ENCODE measurements at places on chromosomes 7 and 10. TPM values are rescaled to one million over a fixed set of nuclear protein-coding genes. Genes with fewer than 3 reads are reported as not detected.

Gene SEC31B
- total RNA-seq = 6.4 TPM

GRCh38 chr10:17981766-17982380 is 30.2 kb downstream of the SLC39A12 start:
- peaks cover 15% of the 10 kb centered on the region for H3K4me1 ChIP-seq
- H3K4me3 ChIP-seq = no peak overlapping the region
- no peaks in the 10 kb centered on the region for H3K36me3 ChIP-seq
- 0 out of 2 replicates have a peak overlapping the region, but pooled peaks have one; percentile 45 for H3K27ac ChIP-seq
- no peak for DNase-seq
- no peaks in the 10 kb centered on the region for H3K27me3 ChIP-seq

Gene CALHM3
- total RNA-seq = 0.18 TPM

Gene EPO
- 0.63 TPM for total RNA-seq

GRCh38 chr7:66297579-66297978 is 92.4 kb downstream of the TPST1 start:
- H3K4me3 ChIP-seq = no peak overlapping the region
- H3K4me1 ChIP-seq = peaks cover 14% of the 10 kb centered on the region
- H3K27me3 ChIP-seq = no peaks in the 10 kb centered on the region
- no peak for DNase-seq
- H3K36me3 ChIP-seq = peaks cover 17% of the 10 kb centered on the region

DNA sequence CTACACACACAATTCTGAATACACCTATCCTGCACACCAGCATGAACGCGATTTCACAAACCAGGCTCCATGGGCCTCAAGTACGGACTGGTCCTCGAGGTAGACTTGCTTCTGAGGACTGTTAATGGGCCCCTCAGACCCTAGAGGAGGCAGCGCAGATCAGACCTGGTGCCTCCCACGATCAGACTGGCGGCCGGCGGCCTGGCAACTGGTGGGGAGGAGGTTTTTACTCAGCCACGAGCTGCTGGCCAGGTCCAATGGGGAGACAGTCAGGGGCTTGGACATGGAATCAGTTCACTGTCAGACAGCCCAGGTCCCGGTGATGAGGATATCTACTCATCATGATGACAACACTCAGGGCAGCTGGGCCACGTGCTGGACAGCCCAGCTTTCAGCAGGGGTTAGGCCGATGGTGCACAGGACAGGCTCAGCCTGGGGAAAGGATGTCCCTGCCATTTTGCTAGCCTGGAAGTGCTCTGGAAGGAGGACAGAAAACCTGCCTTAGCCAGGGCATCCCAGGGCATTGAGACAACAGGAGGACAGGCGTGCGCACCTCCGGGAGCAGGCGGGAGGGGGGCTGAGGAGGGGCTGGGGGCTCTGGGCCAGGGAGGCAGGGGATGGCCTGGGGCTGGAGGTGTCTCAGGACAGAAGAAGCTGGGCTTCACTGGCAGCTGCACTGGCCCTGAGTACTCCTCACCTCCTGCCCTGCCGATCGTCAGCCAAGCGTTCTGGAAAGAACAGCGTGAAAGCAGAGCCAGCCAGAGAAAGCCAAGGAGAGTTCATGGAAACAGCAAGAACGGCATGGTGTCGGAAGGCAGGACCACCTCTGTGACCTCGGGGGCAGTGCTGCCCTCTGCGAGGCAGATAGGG is 48.0 kb upstream of the RASGEF1A start:
- H3K27ac ChIP-seq = no peak overlapping the region
- peaks cover 25% of the 10 kb centered on the region for H3K4me1 ChIP-seq
- DNase-seq = no peak
- no peak overlapping the region for H3K4me3 ChIP-seq

- no peak overlapping the region for H3K4me3 ChIP-seq
- H3K27me3 ChIP-seq = no peaks in the 10 kb centered on the region
- peaks cover 7% of the 10 kb centered on the region for H3K4me1 ChIP-seq
- DNase-seq = no peak
Observed at GRCh38 chr7:39130857-39131526, 153.3 kb downstream of the POU6F2 start.

GRCh38 chr7:103143868-103144267 is 5.0 kb downstream of the NAPEPLD start:
- DNase-seq = no peak
- H3K36me3 ChIP-seq = no peaks in the 10 kb centered on the region
- peaks cover 10% of the 10 kb centered on the region for H3K27me3 ChIP-seq
- no peak overlapping the region for H3K27ac ChIP-seq

DNA sequence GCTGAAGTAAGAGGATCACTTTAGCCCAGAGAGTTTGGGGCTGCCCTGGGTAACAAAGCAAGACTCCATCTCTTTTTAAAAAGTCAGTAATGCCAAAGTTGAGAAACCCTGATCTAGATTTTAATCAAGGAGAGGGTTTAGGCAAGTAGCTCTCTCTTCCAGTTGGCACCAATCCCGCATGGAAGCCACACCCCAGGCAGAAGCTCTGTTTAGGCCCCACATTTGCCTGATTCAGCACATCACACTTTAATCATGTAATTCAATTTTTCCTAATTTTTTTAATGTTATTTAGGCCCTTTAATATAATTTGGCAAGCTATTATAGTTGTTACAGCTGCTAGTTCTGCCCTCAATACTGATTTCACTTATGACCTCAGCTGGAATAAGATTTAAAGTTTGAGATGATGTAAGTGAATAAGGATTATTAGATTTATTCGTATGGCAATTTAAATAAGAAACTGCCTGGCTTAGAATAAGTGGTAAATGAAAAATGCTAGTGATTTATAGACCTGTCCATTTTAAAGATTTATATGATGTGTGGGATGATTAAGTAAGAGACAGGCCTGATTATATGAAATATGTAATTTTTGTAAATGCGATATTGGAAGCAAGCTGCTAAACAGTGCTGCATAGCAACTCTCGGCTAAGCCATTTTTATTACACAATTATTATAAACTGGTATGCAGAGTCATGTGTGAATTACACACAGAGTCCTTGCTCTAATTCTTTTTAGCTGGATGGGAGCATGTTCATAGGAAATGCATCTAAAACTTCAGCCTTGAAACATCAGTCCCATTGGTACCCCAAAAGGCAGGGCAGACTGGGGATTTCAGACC is 80.2 kb upstream of the NFE2L3 start:
- H3K4me3 ChIP-seq = no peak overlapping the region
- H3K4me1 ChIP-seq = peaks cover 12% of the 10 kb centered on the region
- no peaks in the 10 kb centered on the region for H3K27me3 ChIP-seq
- no peak overlapping the region for H3K27ac ChIP-seq

Gene LBX1
- not detected for total RNA-seq

Gene RASA4B
- total RNA-seq = 6.2 TPM

Gene CRYGN
- total RNA-seq = 1.6 TPM

GRCh38 chr7:93890464-93891068 is at the start of gene TFPI2:
Gene TFPI2 (minus strand): TSS chr7:93890753. CDS start chr7:93890678, 75 bp downstream.
- H3K36me3 ChIP-seq = no peaks in the 10 kb centered on the region
- 0 out of 2 replicates have a peak within 1 kb of the TSS, but pooled peaks have one; percentile 14 for H3K27ac ChIP-seq
- peak; percentile 58 for DNase-seq
- peaks cover 4% of the 10 kb centered on the region for H3K4me1 ChIP-seq
- H3K27me3 ChIP-seq = peaks cover 46% of the 10 kb centered on the region

Gene PDAP1
- total RNA-seq = 177 TPM

DNA sequence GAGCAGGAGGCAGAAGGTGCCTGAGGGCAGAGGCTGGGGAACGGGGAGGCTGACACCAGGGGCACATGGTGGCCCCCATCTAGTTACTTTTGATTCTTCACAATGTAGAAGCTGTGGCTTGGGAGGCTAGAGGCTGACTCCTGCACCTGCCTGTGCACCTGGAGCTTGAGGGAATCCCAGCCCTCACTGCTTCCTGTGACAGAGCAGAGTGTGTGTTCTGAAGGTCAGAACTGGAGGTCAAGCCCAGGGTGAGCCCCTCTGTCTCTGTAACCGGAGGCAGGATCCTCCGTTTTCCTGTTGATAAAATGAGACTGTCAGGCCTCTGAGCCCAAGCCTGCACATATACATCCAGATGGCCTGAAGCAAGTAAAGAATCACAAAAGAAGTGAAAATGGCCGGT is 124.8 kb downstream of the ACTR3B start:
- H3K36me3 ChIP-seq = peaks cover 10% of the 10 kb centered on the region
- no peaks in the 10 kb centered on the region for H3K27me3 ChIP-seq
- H3K4me3 ChIP-seq = no peak overlapping the region
- DNase-seq = no peak
- peaks cover 18% of the 10 kb centered on the region for H3K4me1 ChIP-seq

Gene PKD2L1
- not detected for total RNA-seq

DNA sequence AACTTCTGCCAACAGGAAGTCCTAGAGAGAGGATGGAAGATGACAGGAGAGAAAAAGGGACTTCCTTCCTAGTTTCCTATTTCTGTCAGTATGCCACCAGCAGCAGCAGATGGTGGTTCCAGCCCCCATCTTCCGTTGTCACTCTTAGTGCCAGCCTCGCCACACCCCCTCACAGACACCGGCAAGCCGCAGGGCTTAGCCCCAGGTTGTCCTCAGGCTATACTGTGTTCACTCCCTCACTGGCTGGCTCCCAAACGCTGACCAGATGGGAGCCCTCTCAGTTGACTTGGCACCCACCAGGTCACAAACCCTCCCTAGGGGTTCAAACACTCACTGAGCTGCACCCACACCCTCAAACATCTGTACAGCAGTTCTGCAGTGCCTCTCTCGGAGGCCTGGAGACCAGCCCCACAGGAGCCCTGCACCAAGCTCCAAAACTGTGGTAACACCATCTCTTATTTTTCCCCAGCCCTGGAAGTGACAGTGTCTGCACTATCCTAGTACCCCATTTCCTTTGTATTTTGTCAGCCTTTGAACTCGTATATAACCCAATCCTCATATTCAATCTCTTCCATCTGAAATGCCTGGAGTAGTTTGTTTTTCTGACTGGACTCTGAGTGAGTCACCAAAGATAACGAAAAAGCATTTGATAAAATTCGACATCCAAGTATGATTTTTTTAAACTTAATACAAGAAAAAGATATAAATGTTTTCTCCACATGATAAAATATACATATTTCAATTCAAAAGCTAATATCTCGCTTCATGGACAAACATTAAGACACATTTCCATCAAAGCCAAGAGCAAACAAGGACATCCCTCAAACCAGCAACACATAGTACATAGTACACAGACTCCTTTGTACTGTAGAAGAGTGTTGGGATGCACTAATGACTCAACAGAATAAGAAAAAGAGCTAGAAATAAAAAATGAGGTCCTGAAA is 34.5 kb downstream of the SMURF1 start:
- DNase-seq = no peak
- H3K4me1 ChIP-seq = peaks cover 65% of the 10 kb centered on the region
- H3K36me3 ChIP-seq = no peaks in the 10 kb centered on the region
- no peaks in the 10 kb centered on the region for H3K27me3 ChIP-seq
- H3K27ac ChIP-seq = peak overlapping the region; percentile 24

GRCh38 chr10:109019001-109019424 is 904.3 kb downstream of the XPNPEP1 start:
- H3K27me3 ChIP-seq = no peaks in the 10 kb centered on the region
- H3K4me1 ChIP-seq = peaks cover 4% of the 10 kb centered on the region
- H3K36me3 ChIP-seq = no peaks in the 10 kb centered on the region
- no peak overlapping the region for H3K4me3 ChIP-seq

DNA sequence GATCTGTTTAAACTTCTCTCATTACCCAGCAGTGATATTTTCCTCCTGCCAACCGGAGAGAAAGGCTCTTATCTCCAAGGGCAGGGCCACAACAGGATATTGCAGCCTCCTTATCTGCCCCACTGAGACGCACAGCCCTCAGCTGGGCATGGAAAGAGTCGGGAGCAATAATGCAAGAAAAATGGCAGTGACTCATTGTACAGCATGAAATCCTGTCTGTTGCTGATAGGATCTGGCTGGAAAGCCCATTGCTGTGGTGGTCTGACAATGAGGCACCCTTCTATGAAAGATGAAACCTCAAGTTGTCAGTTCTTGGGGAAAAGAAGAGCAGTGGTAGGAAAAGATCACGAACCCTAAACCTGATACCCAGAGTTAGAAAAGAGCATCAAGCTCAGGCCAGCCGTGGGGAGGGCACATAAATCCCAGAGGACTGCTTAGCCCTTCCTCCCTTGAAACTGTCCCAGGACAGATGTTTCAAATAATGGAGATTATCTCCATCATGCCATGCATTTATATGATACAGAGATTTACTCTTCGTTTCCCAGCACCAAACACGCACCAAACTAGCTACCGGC is 47.0 kb upstream of the FIGNL1 start:
- H3K27me3 ChIP-seq = no peaks in the 10 kb centered on the region
- H3K4me1 ChIP-seq = 0 out of 2 replicates have a peak, but pooled peaks cover 3% of the 10 kb centered on the region
- no peaks in the 10 kb centered on the region for H3K36me3 ChIP-seq
- no peak overlapping the region for H3K4me3 ChIP-seq
- DNase-seq = no peak
- no peak overlapping the region for H3K27ac ChIP-seq

DNA sequence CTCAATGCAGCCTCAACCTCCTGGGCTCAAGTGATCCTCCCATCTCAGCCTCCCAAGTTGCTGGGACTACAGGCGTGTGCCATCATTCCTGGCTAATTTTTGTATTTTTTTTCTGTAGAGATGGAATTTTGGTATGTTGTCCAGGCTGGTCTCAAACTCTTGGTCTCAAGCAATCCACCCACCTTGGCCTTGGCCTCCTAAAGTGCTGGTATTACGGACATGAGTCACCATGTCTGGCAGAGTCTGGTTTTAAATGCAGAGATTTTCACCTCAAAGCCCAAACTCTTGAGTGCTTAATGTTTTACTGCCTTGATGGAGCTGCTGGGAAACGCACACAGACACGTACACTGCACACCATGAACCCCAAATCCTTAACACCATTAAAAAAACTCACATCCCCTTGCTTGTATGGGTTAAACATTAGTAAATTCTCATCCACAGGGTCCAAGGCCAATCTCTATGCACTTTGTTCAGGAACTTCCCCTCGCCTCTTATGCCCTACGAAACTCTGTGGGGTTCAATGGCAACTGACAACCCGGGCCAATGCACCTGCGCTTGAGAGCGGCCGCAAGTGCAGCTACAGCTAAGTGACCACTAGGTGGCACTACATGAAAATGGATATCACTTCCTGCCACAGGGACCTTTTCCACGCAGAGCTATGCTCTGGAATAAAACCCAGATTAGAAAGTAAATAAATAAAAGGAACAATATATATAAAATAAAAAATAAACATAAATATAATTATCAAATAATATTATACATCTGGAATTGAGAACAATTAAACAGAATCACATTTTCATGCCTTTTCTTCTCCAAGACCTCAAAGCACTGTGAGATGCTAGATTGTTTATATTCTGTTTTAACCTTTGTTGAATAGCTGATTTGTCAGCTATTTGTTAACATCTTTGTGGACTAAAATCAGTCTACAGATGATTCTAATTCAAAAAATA is 66.9 kb upstream of the AFAP1L2 start:
- H3K4me1 ChIP-seq = peaks cover 26% of the 10 kb centered on the region
- peaks cover 5% of the 10 kb centered on the region for H3K36me3 ChIP-seq
- H3K27me3 ChIP-seq = no peaks in the 10 kb centered on the region
- no peak overlapping the region for H3K27ac ChIP-seq

Gene NET1
- total RNA-seq = 100 TPM
